ENCODE measurements at places on chromosomes 5 and 9. TPM values are rescaled to one million over a fixed set of nuclear protein-coding genes. Genes with fewer than 3 reads are reported as not detected.

The LCP2 gene
- not detected for total RNA-seq

GRCh38 chr5:155264809-155265208, 251.3 kb downstream of the KIF4B start:
- no peaks in the 10 kb centered on the region for H3K4me1 ChIP-seq
- H3K4me3 ChIP-seq = no peak overlapping the region
- H3K27ac ChIP-seq = no peak overlapping the region
- no peaks in the 10 kb centered on the region for H3K27me3 ChIP-seq
- H3K36me3 ChIP-seq = no peaks in the 10 kb centered on the region

DNA sequence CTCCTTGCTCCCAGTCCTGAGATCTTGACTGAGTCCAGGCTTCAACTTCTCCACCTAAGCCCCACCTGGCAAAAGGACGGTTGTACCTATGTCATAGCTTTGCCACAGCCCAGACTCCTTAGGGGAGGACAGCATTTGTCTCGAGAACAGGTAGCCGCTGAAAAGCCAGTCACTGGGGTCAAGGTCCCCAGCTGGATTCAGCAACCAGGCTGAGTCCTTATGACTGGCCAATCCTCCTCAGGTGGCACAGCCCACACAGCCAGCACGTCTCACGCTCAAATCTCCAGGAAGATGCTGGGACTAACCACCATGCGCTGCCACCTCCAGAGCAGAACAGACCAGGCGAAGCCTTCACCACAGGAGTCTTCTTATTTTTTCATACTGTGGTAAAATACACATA, 27.9 kb upstream of the SMU1 start:
- DNase-seq = no peak
- H3K36me3 ChIP-seq = no peaks in the 10 kb centered on the region
- no peak overlapping the region for H3K4me3 ChIP-seq
- no peaks in the 10 kb centered on the region for H3K27me3 ChIP-seq
- H3K27ac ChIP-seq = no peak overlapping the region

GRCh38 chr5:41363343-41363986, 146.9 kb downstream of the PLCXD3 start:
- no peaks in the 10 kb centered on the region for H3K4me1 ChIP-seq
- no peaks in the 10 kb centered on the region for H3K36me3 ChIP-seq
- no peaks in the 10 kb centered on the region for H3K27me3 ChIP-seq

GRCh38 chr5:93331863-93332262, 249.2 kb downstream of the NR2F1-AS1 start:
- H3K36me3 ChIP-seq = no peaks in the 10 kb centered on the region
- H3K4me3 ChIP-seq = no peak overlapping the region
- peaks cover 13% of the 10 kb centered on the region for H3K4me1 ChIP-seq
- no peaks in the 10 kb centered on the region for H3K27me3 ChIP-seq
- H3K27ac ChIP-seq = no peak overlapping the region

DNA sequence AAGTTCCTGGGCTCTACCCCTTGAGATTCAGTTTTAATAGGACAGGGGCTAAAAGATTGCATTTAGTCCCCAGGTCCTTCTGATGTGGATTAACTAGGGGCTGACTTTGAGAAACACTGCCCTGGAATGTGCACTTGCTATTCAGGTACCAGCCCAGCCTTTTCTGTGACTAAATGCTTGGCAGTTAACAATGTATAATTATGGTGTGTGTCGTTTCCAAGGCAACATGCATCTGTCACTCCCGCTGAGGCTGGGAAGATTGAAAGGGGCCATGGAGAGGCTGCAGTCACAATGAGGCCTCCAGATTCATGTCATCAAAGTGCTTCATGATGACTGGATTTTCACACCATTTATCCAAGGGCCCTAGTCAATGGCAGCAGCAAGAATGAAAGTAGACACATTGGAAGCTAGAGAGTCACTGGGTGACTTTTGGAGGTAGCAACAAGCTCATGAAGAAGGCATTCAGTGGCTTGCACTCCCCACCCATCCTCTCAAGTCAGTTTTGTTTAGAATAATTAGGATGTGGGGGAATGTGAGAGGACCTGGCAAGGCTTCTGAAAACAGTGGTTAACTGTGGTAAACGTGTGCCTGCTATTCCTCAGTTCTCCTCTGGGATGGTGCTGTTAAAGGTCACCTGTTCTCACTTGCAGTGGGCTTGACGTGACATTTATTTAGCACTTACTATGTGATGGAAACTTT, 28.3 kb downstream of the RAI14 start:
- H3K4me1 ChIP-seq = peaks cover 58% of the 10 kb centered on the region
- no peak overlapping the region for H3K4me3 ChIP-seq
- no peaks in the 10 kb centered on the region for H3K27me3 ChIP-seq

GRCh38 chr5:125177340-125177739, 430.9 kb upstream of the ZNF608 start:
- H3K4me1 ChIP-seq = no peaks in the 10 kb centered on the region
- no peaks in the 10 kb centered on the region for H3K36me3 ChIP-seq
- no peak overlapping the region for H3K27ac ChIP-seq
- no peak overlapping the region for H3K4me3 ChIP-seq
- DNase-seq = no peak

- H3K4me3 ChIP-seq = no peak overlapping the region
- H3K4me1 ChIP-seq = peaks cover 9% of the 10 kb centered on the region
- H3K27me3 ChIP-seq = no peaks in the 10 kb centered on the region
- H3K36me3 ChIP-seq = no peaks in the 10 kb centered on the region
- H3K27ac ChIP-seq = no peak overlapping the region
These were observed 68.1 kb downstream of the MAMDC2 start for GRCh38 chr9:70111641-70112236.

- no peak overlapping the region for H3K27ac ChIP-seq
- no peak for DNase-seq
- no peaks in the 10 kb centered on the region for H3K4me1 ChIP-seq
- no peak overlapping the region for H3K4me3 ChIP-seq
- H3K27me3 ChIP-seq = no peaks in the 10 kb centered on the region
These were observed 900.6 kb upstream of the COX7C start for GRCh38 chr5:85717203-85717563.

Measured in GM23248 (cell line).